Hypothalamus (tissue), 51 donors: ENCODE measurements at places on chromosomes 12 and 14.
A peak's percentile ranks its signal among the peaks of the same experiment; 100 is the strongest.

GRCh38 chr12:10301103-10301502 lies 6.6 kb upstream of the KLRD1 start:
- no peak for DNase-seq

DNA sequence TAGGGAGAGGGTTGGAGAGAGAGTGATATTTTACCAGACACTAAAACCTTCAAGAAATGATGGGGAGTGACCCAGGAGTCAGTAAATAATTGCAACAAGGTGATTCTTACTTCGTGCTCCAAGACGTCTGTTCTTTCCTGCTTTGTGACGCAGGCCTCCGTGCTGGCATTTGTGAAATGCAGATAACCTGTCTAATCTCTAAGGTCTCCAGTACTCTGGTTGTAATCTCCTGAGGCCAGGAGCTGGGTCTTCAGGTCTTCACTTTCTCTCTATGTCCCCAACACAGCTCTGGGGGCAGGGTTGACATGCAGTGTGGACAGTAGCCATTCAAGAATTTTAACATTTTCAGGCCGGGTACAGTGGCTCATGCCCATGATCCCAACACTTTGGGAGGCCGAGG lies 53.1 kb downstream of the CD9 start:
- no peak for DNase-seq

- DNase-seq: no peak
These were observed 1.7 kb downstream of the KLHDC2 start for GRCh38 chr14:49769581-49770211.

GRCh38 chr14:95185033-95185766 lies 27.9 kb upstream of the DICER1 start:
- DNase-seq: no peak

DNA sequence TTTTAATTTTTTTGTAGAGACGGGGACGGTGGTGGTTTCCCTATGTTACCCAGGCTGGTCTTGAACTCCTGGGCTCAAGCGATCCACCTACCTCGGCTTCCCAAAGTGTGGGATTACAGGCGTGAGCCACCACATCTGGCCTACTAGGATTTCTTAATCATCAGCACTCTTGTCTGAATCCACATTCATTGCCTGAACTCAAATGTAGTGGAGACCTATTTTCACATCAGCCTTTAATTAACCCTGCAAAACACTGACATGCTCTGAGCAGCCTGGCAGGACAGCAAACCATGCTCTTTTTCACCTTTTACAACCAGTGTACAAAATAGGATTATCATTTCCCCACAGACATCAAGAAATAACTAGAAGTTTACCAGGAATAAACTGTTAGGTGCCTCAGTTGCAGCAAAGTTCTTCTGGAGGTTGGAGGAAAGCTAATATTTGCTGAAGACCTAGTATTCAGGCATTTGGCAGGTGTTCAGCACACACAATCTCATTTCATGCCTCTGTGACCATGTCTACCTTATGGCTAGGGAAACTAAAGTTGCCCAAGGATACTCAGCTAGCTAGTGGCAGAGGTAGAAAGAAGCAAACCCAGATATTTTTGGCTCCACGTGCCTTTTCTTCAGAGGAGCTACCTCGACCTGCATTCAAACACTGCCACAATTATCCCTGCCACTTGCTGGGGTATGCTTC lies 37.7 kb downstream of the CFL2 start:
- DNase-seq: no peak

- DNase-seq: no peak
These were observed 70.0 kb upstream of the CPM start for GRCh38 chr12:69002969-69003368.

- peak; percentile 37 for DNase-seq
These were observed 2.4 kb downstream of the NCOR2 start for GRCh38 chr12:124564971-124565491.

- DNase-seq: no peak
These were observed 13.7 kb downstream of the CHFR start for GRCh38 chr12:132873724-132874123.

GRCh38 chr14:59356312-59356711 lies 108.9 kb downstream of the GPR135 start:
- no peak for DNase-seq

DNA sequence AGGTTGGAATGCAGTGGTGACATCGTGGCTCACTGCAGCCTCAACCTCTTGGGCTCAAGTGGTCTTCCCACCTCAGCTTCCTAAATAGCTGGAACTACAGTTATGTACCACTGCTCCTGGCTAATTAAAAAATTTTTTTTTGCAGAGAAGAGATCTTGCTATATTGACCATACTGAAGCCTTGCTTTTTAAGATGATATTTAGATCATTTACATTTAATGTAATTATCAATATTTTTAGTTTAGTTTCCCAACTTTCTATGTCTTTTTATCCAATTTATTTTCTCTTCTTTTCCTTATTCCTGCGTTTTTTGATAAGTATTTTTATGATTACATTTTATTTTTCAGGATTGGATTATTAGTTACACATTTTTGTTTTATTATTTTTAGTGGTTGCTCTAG lies 340.1 kb downstream of the APAF1 start:
- DNase-seq: no peak

- no peak for DNase-seq
These were observed 9.2 kb downstream of the EXOC3L4 start for GRCh38 chr14:103103461-103104388.

DNA sequence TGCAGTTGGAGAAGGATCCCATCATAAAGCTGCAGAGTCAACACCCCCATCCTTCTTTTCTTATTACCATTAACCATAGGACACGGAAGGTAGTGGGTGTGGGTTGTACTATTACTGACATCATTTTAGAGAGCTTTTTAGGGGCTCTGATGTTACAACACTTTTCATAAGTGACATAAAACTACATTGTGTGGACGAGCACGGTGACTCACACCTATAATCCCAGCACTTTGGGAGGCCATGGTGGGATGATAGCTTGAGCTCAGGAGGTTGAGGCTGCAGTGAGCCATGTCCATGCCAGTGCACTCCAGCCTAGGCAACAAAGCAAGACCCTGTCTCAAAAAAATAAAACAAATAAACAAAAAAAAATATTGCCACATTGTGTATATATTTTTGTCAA lies 167.1 kb downstream of the DUSP6 start:
- no peak for DNase-seq

DNA sequence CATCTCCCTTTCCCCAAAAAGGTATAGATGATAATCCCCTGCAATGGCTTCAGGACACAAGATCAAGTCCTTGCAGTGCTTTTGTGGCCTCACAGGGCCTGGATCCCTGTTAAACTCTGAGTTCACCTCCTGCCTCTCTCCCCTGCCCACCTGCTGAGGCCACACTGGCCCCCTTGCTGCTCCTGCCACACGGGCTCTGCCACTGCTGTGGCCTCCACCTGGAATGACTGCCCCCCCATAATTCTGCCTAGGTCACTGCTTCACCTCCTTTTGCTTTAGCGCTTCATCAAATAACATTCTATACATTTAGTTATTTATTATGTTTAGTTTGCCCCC lies 653 bp upstream of the IFI27 start:
- no peak for DNase-seq

- DNase-seq: no peak
These were observed 34.0 kb downstream of the PLEKHD1 start for GRCh38 chr14:69518289-69519101.

DNA sequence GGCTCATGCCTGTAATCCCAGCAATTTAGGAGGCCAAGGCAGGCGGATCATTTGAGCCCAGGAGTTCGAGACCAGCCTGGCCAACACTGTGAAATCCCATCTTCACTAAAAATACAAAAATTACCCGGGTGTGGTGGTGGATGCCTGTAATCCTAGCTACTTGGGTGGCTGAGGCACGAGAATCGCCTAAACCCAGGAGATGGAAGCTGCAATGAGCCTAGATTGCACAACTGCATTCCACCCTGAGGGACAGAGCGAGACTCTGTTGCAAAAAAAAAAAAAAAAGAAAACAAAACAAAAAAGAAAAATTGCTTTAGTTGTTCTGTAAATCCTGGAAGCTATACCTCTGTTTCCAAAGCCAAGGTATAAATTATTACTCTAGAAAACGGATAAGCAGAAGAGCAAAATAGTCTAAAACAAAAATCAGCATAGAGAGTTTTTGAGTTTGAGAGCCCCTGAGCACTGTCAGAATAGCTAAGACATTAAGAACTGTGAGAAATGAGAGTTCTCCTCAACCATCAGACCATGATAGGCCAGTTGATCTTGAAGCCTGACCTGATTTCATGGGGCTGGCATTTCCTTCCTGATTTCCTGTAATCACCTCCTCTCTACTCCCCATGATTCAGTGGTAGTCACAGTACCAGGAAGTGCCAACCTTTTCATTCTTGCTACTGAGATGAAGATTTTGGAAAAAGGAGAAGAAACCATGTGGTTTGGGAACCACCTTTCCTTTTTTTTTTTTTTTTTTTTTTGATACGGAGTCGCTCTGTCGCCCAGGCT lies 31.7 kb downstream of the ATP2A2 start:
- no peak for DNase-seq

- DNase-seq: peak; percentile 97
These were observed at the start of gene PPTC7 for GRCh38 chr12:110583137-110584059. Gene PPTC7, minus strand, starts transcription at chr12:110583318. Its CDS starts 287 bp downstream, at chr12:110583031.

GRCh38 chr12:101919447-101919846 lies 42.1 kb downstream of the DRAM1 start:
- DNase-seq: no peak

GRCh38 chr14:96567289-96567899 lies 65.2 kb downstream of the PAPOLA start:
- DNase-seq: no peak

- DNase-seq: no peak
These were observed 137.6 kb upstream of the TMTC1 start for GRCh38 chr12:29921307-29921706.

GRCh38 chr12:124569375-124570148 lies 2.1 kb upstream of the NCOR2 start:
- no peak for DNase-seq

DNA sequence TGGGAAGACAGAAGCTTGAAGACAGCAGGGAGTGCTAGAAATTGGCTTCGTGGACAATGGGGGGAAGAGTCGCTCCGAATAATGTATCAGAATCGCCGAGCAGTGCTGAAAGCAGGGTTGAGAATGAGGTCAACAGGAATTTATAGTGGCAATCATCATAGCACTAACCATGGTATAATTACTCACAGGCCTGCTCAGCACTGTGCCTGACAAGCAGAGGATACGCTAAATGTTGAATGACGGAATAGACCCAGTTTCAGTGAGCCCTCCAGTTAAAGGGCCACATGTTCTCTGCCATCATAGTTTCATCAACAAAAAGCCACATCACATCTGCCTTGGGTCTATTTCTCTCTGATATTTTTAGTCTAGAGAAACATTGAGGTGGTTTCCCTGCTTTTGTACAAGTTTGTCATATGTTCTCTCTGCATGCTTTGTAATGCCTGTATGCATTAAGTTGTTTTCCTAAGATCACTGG lies 130.3 kb upstream of the EGLN3 start:
- DNase-seq: no peak
